Heart left ventricle (tissue), 16 donors: ENCODE measurements at places on chromosomes 7 and 10. TPM values are rescaled to one million over a fixed set of nuclear protein-coding genes. Genes with fewer than 3 reads are reported as not detected.

DNA sequence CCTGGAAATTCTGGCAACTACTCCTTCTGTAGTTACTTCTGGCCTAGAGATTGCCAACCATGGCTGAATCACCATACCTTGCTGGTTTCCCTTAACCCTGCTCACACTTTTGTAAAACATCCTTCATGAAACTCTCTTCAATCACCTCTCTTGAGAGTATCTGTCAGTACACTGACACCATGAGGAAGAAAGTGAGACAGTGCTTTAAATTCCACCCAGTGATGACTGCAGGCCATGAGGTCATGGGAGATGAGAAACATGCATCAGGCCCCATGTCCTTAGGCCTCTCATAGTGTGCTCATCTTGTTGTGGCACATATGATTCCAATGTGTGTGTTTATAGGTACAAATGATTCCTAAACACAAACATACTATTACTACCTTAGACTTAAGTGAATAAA, 24.6 kb upstream of the NAMPT start:
- no peaks in the 10 kb centered on the region for H3K4me1 ChIP-seq
- no peaks in the 10 kb centered on the region for H3K36me3 ChIP-seq
- no peak for DNase-seq
- H3K4me3 ChIP-seq: no peak overlapping the region
- H3K27me3 ChIP-seq: no peaks in the 10 kb centered on the region

GRCh38 chr7:26147030-26147429, 5.0 kb upstream of the NFE2L3 start:
- H3K27ac ChIP-seq: no peak overlapping the region
- DNase-seq: no peak
- peaks cover 12% of the 10 kb centered on the region for H3K27me3 ChIP-seq
- H3K4me3 ChIP-seq: no peak overlapping the region
- peaks cover 5% of the 10 kb centered on the region for H3K4me1 ChIP-seq

Gene PRF1
- total RNA-seq: 1.4 TPM

Gene FGL2
- 10.8 TPM for total RNA-seq

Gene CHAT
- not detected for total RNA-seq

Gene AGAP9
- total RNA-seq: 1.7 TPM
